ENCODE measurements at places on chromosomes 16 and 17. TPM values are rescaled to one million over a fixed set of nuclear protein-coding genes. Genes with fewer than 3 reads are reported as not detected.
A peak's percentile ranks its signal among the peaks of the same experiment; 100 is the strongest.

ZNF276 gene
- 32.8 TPM for total RNA-seq

DNA sequence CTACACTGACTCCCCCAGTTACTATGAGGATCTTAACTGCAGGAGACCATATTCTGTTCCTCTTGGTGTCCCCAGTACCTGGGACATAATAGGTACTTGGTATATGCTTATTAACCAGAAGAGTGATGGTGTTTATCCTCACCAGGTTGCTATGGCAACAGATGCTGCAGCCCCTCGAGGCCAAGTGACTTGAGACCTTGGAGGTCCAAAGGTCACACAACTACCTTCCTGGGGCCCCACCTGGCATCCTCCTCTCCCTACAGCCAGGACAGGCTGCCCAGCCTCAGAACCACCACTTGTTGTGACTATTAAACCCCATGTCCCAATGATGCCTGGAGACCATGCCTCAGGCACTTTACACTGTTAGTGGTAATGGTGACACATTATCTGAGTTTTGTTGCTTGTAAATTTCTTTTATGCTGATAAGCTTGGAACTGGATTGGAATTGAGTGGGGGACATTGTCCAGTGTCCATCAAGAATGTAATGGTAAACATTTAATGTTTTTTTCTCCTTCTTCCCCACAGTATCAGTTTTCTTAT, 189.4 kb downstream of the CCDC182 start:
- no peaks in the 10 kb centered on the region for H3K27me3 ChIP-seq
- H3K4me3 ChIP-seq, result no peak overlapping the region
- H3K36me3 ChIP-seq, result no peaks in the 10 kb centered on the region
- H3K4me1 ChIP-seq, result no peaks in the 10 kb centered on the region
- no peak overlapping the region for H3K27ac ChIP-seq

GRCh38 chr16:74830648-74831047, 56.0 kb upstream of the FA2H start:
- no peaks in the 10 kb centered on the region for H3K4me1 ChIP-seq
- no peak for DNase-seq
- no peak overlapping the region for H3K4me3 ChIP-seq
- H3K36me3 ChIP-seq, result no peaks in the 10 kb centered on the region

SGCA gene
- total RNA-seq, result 19.6 TPM

VPS9D1 gene
- 0.26 TPM for total RNA-seq

RHBDL3 gene
- 2.4 TPM for total RNA-seq

- no peaks in the 10 kb centered on the region for H3K36me3 ChIP-seq
- H3K4me1 ChIP-seq, result no peaks in the 10 kb centered on the region
- no peak for DNase-seq
Observed at GRCh38 chr16:14007450-14007849, 63.7 kb upstream of the MRTFB start.

RNF43 gene
- 1.5 TPM for total RNA-seq

GRCh38 chr17:82846061-82846691, 6.4 kb upstream of the ZNF750 start:
- DNase-seq, result no peak
- peak overlapping the region; percentile 59 for H3K27ac ChIP-seq
- no peaks in the 10 kb centered on the region for H3K36me3 ChIP-seq
- no peaks in the 10 kb centered on the region for H3K4me1 ChIP-seq

Measured in uterus (tissue), 4 donors.